ENCODE measurements at places on chromosomes 12 and 14.

- DNase-seq = no peak
Observed at GRCh38 chr12:12467688-12468261, 94.9 kb downstream of the DUSP16 start.

DNA sequence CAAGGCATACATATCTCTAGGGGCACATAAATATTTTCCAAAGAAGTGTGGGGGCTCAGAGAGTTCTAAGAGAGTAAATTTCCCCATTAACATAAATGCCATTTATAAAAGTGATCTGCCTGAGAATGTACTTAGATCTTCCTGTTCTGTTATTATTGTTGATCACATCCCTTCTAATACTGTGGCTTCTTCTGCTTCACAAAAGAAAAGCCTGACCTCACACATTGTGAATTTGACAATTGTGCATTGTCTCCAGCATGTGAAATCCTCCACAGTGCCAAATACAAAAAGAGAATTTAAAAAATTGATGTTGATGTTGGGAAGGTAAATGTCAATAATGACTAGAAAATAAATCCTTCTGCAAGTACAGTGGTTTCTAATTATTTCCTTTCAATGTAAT, 330.5 kb upstream of the LRIG3 start:
- no peak for DNase-seq

DNA sequence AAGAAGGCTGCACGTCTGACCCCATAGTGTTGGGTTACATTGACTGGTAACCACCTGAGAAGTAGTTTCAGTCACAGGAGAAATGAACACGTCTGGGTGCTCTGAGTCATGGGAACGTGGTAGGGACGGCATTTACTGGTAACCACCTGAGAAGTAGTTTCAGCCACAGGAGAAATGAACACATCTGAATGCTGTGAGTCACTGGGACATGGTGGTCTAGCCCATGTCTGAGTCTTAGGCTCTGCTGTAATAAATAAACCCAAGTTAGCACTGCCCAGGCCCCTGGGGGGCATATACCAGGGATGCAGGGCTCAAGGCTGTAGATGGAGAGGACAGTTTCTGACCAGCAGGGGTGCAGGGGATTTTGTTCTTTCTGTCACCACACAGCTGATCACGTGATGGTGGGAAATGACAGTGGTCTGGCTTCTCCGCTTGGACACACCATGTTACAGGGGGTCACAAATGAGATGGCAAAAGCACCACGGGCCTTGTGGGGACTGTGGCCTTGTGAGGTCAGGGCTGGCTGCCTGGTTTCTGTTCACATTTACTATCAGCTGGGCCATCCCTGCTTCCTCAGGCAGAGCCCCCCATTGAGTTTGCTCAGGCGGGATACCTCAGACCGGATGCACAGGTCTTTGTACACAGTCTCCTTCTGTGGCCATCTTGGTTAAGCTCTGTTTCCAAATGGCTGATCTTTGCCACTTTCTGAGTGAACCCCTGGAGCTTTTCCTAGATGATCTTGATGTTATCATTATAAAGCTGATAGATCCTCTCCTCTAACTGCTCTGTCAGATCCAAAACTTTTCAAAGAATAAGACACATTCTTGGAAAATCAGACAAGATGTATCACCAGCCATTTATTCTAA, 9.8 kb upstream of the C12orf42 start:
- DNase-seq = no peak

GRCh38 chr14:45838597-45838996, 585.6 kb upstream of the MIS18BP1 start:
- DNase-seq = no peak

GRCh38 chr12:7995266-7995963, 37.1 kb upstream of the FOXJ2 start:
- DNase-seq = peak; percentile 77

GRCh38 chr14:21326972-21327371, 47.1 kb downstream of the RPGRIP1 start:
- no peak for DNase-seq

GRCh38 chr12:50354908-50355307, 41.5 kb downstream of the FAM186A start:
- no peak for DNase-seq

DNA sequence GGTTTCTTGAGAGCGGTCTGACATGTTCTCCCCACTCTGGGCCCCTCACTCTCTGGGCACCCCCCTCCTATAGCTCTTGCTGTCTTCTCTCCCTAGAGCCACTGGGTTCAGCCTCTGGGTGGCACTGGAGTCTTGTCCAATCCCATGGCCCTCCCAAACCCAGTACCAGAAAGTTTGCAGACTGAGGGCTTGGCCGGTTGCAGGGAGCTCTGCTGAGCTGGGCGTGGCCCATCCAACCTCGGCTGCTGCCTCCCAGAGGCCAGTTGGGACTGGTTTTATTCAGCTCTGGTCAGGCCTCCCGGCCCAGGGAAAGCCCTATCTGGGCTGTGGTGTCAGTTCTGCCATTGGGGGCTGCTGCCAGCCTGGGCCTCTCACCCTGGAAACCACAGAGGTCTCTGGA, 37.9 kb downstream of the ISCA2 start:
- no peak for DNase-seq

GRCh38 chr12:3253682-3254275, 176.6 kb downstream of the TSPAN9 start:
- no peak for DNase-seq

GRCh38 chr12:29519585-29520182, 22.2 kb upstream of the OVCH1 start:
- DNase-seq = peak; percentile 11

DNA sequence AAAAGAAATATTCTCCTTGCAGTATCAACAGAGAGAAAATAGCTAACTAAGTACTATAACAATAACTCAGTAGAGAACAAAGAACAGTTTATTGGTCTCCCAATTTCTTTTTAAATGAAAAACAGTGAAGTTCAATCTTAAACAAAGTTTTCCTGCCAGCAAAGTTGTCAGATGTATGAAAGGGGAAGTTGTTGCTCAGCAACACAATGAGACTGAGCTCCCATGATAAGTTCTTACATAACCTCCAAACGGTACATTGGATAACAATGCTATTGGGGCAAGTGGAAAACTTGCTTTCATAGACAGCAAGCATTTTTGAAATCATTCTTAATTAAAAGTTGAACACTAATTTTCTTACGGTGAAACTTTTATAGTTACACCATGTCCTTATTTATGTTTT, 94.9 kb downstream of the ALG10B start:
- DNase-seq = no peak

- DNase-seq = no peak
Observed at GRCh38 chr14:101223127-101223526, 319.6 kb upstream of the RTL1 start.
